Activated T-helper 2 cell treated with anti-CD3 and anti-CD28 coated beads, Interferon-gamma antibody, Interleukin-2, Interleukin-4, amounts not matched to agents 10 μg/mL and 5 μg/mL and 100 μg/mL, durations not matched to agents 14 hours and 24 hours and 36 hours (primary cell): ENCODE measurements at places on chromosomes 13 and 19. TPM values are rescaled to one million over a fixed set of nuclear protein-coding genes. Genes with fewer than 3 reads are reported as not detected.

Gene KMT5C
- total RNA-seq, result 34.3 and 35.3 TPM in 2 replicates

GRCh38 chr19:44951179-44952159 lies 3.7 kb upstream of the CLPTM1 start:
- H3K36me3 ChIP-seq, result peaks cover 3% of the 10 kb centered on the region
- peaks cover 10% of the 10 kb centered on the region for H3K4me1 ChIP-seq
- no peak overlapping the region for H3K4me3 ChIP-seq
- no peaks in the 10 kb centered on the region for H3K27me3 ChIP-seq

DNA sequence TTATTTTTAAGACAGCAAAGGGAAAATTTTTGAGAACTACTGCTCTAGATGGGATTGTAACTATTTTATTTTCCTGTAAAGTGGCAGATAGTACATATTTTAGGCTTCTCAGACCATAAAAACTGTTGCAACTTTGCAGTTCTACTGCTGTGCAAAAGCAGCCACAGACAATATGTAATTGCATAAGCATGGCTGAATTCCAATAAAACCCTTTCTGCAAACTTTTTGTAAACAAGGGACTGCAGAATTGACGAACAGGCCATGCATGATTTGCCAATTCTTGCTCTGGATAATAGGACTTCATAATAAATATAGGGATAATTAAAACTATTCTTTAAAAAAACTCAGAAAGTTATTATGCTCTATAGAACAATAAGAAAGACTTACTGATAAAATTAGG lies 149.1 kb downstream of the SLITRK5 start:
- no peak for DNase-seq
- H3K27ac ChIP-seq, result no peak overlapping the region
- H3K4me1 ChIP-seq, result no peaks in the 10 kb centered on the region
- H3K36me3 ChIP-seq, result no peaks in the 10 kb centered on the region

- H3K27ac ChIP-seq, result no peak overlapping the region
- H3K4me3 ChIP-seq, result no peak overlapping the region
- no peaks in the 10 kb centered on the region for H3K27me3 ChIP-seq
Measured at GRCh38 chr13:106696719-106697118, 128.8 kb upstream of the ARGLU1 start.

GRCh38 chr19:51903192-51903591 lies 1.6 kb downstream of the ZNF649 start:
- peak overlapping the region; percentile 58 for H3K4me3 ChIP-seq
- peaks cover 13% of the 10 kb centered on the region for H3K4me1 ChIP-seq
- peaks cover 4% of the 10 kb centered on the region for H3K27me3 ChIP-seq
- DNase-seq, result no peak
- peaks cover 82% of the 10 kb centered on the region for H3K36me3 ChIP-seq
- H3K27ac ChIP-seq, result no peak overlapping the region

GRCh38 chr19:7500811-7501450 lies 12.1 kb upstream of the PEX11G start:
- peak overlapping the region; percentile 62 for H3K4me3 ChIP-seq
- no peaks in the 10 kb centered on the region for H3K36me3 ChIP-seq
- H3K27me3 ChIP-seq, result peaks cover 30% of the 10 kb centered on the region
